Epithelial cell of proximal tubule (primary cell): ENCODE measurements at places on chromosomes 3 and 15. TPM values are rescaled to one million over a fixed set of nuclear protein-coding genes. Genes with fewer than 3 reads are reported as not detected.

DNA sequence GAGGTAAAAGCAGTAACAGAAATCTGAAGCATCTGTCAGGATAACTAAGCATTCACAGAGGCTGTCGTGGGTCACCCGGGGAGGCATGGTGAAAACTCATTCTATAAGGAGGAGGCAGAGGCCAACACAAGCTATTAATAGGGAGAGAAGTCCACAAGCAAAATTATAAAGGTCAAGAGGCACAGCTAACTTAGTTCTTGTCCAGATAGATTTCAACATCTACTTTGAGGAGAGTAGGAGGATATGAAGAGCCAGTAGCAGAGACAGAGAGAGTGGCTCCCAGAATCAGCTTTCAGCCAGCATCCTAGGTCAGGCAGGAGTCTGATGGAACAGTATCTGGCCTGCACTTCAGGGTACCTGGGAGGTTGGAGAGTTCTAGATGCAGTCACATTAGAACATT, 95.3 kb downstream of the STAC start:
- DNase-seq, result no peak

DNA sequence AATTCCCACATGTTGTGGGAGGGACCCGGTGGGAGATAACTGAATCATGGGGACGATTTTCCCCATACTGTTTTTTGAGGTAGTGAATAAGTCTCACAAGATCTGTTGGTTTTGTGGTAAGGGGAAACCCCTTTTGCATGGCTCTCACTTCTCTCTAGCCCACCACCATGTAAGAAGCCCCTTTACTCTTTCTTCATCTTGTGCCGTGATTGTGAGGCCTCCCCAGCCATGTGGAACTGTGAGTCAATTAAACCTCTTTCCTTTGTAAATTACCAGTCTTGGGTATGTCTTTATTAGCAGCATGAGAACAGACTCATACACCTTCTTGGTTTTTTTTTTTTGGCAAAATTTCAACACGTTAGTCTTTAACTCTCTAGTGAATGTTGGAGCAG, 18.1 kb downstream of the ARL8B start:
- no peak for DNase-seq

- DNase-seq, result no peak
Measured at GRCh38 chr3:29345516-29346300, 64.8 kb downstream of the RBMS3 start.

Gene PRR20G
- not detected in 2 replicates for total RNA-seq

Gene PLD1
- total RNA-seq, result 5.1 and 9.0 TPM in 2 replicates

Gene BNC1
- total RNA-seq, result 10.6 and 16.4 TPM in 2 replicates

Gene ITIH3
- not detected in 2 replicates for total RNA-seq

Gene TMEM207
- not detected in 2 replicates for total RNA-seq

Gene P2RY12
- total RNA-seq, result not detected in 2 replicates
